ENCODE measurements at places on chromosomes 3 and 15.

DNA sequence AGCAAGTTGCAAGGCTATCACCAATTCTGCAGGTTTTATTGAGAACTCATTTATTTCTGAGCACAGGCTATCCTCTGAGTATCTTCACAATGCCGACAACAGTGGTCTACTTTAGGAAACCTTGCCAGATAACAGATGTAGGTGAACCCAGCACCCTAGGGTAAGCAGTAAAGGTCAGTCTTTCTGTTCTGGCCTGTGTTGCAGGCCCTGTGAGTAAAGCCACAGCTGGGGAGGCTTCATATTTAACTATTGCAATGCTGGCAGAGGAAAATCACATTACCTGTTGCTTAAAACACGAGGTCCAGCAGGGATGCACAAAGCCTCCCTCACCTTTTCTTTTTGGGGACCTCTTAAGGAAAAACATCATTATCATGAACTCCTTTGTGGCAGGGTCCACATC, 55.5 kb downstream of the WHAMM start:
- no peak for DNase-seq

DNA sequence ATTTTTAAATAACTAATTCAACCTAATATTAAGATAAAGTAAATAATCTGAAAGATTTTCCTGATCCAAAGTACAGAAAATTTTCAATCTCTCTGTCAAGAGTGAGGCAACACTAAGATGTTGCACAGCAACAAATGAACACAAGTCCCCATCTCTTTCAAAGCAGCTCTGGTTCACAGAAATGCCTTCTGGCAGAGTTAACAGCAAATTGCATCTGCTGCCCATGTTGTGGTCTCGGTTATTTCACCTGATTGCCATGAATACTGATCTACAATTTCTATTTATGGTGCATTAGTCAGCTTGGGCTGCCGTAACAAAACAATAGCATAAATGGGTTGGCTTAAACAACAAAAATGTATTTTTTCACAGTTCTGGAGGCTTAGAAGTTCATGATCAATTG, 167.3 kb downstream of the BCHE start:
- DNase-seq: no peak

GRCh38 chr15:48962662-48963523, 826 bp downstream of the SHC4 start:
- DNase-seq: no peak

GRCh38 chr3:102443021-102443420, 8.2 kb downstream of the ZPLD1 start:
- DNase-seq: no peak

DNA sequence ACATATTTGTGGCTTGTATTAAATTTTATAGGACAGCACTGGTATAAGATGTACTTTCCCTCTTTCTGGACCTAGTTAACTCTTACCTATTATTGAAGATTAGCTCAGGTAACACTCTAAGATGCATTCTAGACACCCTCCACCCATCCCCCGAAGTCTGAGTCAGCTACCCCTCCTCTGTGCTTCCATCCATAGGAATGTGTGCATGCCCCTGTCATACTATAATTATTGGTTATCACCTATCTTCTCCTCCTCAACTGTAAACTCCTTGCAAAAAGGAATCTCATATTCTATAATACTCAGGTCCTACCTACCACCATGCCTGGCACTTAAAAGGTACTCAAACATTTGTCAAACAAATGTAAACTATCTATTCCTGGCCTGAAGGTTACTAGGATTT, 3.0 kb downstream of the PEAK1 start:
- no peak for DNase-seq

GRCh38 chr3:182810574-182811268, 17.4 kb downstream of the ATP11B start:
- DNase-seq: no peak

DNA sequence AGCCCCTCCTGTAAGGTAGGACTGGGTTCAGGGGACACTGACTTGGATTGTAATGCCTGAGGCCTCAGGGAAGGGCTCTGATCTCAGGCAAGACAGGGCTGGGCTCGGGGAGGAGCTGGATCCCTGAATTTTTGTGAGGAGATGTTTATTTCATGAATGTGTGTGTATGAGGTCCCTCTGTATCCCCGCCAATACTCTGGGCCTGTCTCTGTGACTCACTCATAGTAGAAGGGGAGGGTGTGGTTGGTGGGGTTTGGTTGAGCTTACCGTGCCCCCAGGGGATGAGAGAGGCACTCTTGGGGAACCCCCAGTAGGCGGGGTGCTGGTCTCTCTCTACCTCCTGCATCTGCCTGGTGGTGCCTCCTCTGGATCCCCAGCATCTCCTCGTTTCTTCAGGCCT, 28.1 kb downstream of the RPSA start:
- DNase-seq: no peak

- DNase-seq: no peak
Measured at GRCh38 chr3:133924041-133924440, 28.4 kb upstream of the RAB6B start.

GRCh38 chr3:49183873-49184272, 12.5 kb downstream of the KLHDC8B start:
- DNase-seq: no peak

DNA sequence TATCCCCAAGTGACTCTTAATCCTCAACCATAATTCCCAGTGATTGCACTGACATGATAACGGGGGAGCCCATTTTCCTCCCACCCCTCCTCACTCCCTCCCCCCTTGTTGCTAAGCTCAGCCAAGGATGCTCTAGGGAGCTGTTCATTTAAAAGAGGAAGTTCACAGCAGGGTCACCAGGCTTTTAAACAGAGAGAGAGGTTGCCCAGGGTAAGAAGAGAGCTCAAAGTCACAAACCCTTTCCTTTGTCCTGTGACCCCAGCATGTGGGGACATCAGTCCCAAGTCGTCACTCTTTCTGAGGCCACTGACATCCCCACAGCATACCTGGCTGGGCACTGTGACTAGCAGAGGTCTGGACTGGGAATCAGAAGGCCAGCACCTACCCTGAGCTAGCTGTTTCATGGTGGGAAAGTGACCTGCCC, 144.1 kb downstream of the RORA start:
- no peak for DNase-seq

DNA sequence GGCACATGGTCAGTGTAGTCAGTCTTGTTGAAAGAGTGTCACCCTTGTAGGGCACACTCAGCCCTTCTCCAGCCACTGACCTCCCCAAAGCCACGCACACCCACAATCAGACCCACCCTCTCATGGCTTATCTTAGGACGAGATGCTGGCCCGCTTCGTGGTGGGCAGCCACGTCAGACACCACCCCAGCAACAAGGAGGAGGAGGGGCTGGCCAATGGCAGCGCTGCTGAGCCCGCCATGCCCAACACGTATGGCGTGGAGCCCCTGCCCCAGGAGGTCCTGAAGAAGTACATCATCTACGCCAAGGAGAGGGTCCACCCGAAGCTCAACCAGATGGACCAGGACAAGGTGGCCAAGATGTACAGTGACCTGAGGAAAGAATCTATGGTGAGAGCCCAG, 10.1 kb upstream of the PODXL2 start:
- no peak for DNase-seq

DNA sequence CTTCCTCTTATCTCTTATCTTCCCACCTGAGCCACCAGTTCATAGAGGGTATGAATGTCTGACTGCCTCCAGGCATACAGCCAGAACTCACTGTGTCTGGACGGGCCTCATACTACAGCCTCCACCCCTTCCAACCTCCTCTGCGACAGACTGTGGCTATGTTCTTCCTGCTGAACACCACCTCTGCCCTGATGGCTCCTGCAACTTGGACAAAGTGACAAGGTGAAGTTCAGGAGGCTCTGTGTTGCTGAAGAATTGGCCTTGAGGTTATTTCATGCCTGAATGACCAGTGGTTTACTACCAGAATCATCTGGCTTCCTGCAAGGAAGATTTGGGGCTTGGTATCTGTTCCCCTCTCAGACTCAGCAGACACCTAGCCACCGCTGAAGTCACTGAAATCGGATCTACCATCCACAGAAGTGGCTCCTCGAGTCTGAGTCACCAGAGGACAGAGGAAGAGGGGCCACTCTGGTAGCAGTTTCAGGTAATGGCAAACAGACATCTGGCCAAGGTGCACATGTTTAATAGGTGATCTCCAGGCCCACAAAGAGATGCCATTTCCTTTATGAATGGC, 14.2 kb upstream of the ULK3 start:
- no peak for DNase-seq

DNA sequence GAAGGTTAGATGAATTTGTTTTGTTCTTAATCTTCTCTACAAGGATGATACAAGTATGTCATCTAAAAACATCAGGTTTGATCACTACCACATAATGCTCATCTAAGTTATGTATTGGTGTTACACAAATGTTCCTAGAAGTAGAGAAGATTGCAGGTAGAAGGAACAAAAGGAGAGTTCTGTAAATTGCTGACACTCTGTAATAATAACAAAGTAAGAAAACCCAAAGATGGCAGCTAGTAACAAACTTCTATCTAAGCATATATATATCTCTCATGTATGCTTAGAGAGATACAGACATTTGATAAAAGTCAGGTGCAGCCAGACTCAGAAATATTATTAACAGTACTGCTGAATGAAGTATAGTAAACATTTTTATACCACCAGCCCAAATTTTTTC, 20.2 kb upstream of the CFAP44 start:
- DNase-seq: no peak

DNA sequence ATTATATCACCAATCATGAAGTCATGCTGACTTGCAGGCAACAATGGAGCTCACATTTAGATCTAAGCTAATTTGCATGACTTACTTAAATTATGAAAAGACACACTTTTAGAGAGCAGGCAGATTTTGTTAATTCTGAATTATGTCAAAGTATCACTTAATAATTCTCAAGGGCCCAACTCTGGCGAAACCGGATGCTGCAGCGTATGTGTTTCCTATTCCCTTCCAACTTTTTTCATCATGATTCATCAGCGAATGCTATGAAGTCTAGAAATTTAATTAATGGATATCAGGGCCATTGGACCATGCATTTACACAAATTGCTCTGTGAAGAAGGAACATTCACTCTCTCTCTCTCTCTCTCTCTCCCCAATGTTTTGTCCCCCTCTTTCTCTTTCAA, 63.5 kb upstream of the GOLGA8A start:
- no peak for DNase-seq

- no peak for DNase-seq
Measured at GRCh38 chr15:40412095-40412759, 6.6 kb downstream of the IVD start.

GRCh38 chr3:30934208-30934550, 39.7 kb upstream of the GADL1 start:
- DNase-seq: no peak

DNA sequence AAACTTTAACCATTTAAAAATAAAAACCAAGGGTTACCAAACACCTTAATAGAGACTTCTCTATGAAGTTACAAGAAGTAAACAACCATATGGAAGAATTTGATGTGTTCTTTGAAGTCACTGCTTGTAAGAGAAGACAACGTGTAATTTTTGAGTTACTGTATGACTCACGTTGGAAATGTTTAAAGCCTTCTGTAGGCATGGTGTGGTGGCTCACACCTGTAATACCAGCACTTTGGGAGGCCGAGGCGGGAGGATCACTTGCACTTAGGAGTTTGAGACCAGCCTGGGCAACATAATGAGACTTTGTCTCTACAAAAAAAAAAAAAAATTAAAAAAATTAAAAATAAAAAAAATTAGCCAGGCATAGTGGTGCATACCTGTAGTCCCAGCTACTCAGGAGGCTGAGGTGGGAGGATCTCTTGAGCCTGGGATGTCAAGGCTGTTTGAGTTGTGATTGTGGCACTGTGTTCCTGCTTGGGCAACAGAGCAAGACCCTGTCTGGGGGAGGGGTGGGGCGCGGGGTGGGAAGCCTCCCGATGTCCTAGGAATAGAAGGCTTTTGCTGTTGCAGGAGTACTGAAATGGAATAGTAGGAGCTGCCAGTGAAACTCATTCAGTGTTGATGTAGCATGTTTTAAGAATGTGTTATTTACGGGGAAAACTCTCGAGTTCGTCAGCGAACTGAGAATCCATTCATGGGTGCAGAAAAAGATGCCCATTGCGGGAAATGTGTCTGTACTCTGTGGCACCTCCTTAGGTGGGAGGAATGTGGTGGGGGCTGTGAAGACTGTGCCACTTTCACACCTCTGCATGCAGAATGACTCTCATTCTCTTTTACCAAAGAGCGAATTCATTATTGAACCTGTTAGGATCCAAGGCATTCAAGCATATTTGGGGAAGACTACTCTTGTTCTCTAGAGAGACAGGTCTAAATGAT, 134.2 kb downstream of the FNDC3B start:
- DNase-seq: no peak

GRCh38 chr3:161371441-161372320, at the start of gene SPTSSB:
TSS of gene SPTSSB (minus strand) at chr3:161371517. CDS start at chr3:161346323, 25,194 bp downstream.
- DNase-seq: peak; percentile 42

DNA sequence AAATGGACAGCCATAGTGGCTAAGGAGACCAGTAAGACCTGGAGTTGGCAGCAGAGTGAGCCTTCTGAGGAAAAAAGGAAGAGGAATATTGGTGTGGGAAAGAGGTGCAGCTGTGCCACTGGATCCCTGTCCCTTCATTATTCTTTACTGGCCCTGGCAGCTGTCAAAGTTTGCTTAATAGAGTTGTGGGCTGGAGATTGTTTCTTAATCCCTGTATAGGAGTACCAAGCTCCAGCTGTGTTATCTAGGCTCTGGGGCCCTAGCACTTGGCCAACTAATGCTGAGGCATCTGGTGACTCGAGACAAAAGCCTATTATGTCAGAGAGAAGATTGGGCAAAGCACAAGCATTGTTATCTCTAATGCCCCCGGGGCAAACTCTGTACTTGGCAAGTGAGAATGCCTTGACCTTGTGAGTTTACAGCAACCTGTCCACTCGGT, 61.4 kb downstream of the ZNF609 start:
- DNase-seq: no peak

DNA sequence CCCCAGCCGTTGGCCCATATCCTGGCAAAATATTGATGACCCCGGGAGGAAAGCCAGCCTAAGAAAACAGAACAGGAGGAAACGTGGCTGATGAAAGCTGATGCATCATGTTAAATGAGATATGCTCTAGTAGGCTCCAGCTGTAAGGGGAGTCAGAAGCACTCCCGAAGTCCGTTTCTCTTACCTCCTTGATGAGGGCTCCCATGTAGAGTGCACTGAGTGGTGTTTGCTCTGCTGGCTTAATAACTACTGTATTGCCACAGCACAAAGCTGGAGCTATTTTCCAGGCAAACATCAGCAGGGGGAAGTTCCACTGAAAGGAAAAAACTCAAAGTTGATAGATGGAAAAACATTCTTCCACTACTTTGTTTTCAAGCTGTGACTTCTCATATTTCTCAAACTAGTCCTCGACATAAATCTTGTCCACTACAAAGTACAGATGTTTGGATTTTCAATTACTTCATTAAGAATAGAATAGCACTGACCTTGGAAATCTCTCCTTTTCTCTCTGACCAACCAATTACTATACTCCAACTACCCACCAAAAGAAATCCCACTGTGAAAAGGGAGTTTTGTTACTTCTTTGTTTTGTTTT, 72.7 kb downstream of the ALDH1A2 start:
- DNase-seq: no peak

DNA sequence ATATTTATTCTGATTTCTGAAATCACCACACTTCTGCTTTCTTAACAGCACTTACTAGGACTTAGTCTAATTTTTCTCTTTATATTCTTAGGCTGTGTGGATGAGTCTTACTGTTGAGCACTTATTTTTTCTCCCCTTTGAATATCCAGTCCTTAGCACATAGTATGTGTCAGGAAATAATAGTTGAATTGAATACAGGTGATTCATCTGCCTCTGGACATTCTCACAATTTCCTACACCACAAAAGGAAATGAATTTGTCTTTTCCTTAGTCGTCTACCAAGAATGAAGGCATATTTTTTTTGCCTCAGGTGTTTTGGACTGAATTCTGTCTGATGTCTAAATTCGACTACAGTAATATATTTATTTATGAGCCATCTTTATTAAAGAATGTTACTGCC, 204.2 kb downstream of the GHSR start:
- DNase-seq: no peak

- no peak for DNase-seq
Measured at GRCh38 chr3:173793963-173794362, 396.4 kb downstream of the NLGN1 start.

Measured in activated T-cell treated with anti-CD3 and anti-CD28 coated beads for 4 hours (primary cell).